ENCODE measurements at places on chromosomes 12 and 14.

DNA sequence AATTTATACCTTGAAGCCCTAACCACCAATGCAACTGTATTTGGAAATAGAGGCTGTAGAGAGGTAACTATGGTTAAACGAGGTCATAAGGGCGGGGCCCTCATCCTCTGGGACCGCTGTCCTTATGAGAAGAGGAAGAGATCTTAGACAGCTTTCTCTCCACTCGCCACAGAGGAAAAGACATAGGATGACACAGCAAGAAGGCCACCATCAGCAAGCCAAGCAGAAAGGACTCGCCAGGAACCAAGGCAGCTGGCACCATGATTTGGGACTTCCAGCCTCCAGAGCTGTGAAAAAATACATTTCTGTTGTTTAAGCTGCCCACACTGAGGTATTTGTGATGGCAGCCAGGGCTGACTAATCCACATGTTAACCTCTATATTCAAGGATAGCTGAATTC, 30.4 kb upstream of the BCAT1 start:
- DNase-seq, result no peak

DNA sequence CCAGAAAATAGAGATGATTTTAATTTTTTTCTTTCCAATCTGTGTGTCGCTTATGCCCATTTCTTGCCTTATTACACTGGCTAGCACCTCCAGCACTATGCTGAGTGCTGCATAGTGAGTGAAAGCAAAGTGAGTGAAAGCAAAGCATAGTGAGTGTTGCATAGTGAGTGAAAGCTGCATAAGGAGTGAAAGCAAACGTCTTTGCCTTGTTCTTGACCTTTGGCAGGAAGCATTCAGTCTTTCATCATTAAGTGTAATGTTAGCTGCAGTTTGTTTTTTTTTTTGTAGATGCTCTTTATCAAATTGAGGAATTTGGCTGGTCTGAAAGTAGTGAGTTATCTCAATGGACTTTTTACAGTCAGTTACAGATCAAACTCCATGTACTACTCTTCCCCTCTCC, 6.9 kb upstream of the CORO1C start:
- DNase-seq, result no peak

DNA sequence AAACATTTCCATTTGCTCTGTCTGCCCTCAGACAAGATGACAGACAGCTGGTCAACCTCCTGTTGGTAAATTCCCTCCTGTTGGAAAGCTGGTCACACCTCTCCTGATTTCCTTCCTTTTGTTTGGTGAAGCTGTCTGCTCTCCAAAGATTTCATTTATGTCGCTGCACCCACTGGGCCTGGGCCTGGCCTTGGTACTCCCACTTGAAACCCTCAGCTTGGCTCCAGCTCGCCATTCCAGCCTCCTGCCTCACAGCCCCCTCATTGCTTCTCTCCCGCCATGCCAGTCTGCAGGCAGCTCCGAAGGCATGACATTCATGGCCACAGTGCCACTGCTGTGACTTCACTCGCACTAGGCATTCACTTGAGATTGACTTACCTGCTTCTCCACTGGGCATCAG, 451.8 kb downstream of the VRK1 start:
- DNase-seq, result no peak

- no peak for DNase-seq
Observed at GRCh38 chr12:91094032-91094662, 17.1 kb downstream of the LUM start.

DNA sequence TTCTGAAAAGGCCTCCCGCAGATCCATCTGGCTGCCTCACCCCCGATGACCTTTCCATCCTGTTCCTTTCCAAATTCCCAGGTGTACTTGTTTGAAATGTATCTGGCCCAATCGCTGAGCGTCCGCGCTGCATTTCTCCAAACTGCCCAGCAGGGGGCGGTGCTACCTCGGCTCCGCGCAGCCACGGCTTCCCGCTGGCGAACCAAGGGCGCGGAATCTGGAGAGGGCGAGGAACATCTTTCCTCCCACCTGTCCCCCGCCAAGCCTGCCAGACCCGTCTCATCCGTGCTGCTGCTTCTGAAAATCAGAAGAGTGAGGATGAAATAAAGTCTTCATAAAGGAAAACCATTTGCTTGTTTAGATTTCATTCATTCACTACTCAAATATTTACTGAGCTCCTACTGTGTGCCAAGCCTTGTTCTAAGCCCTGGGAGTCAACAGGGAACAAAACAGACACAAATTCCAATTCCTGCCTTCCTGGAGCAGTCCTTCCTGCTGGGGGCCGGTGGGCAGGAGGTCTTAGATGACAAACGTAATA, 16.8 kb upstream of the MYL2 start:
- no peak for DNase-seq

- no peak for DNase-seq
Observed at GRCh38 chr14:78335531-78335930, 165.4 kb downstream of the NRXN3 start.

DNA sequence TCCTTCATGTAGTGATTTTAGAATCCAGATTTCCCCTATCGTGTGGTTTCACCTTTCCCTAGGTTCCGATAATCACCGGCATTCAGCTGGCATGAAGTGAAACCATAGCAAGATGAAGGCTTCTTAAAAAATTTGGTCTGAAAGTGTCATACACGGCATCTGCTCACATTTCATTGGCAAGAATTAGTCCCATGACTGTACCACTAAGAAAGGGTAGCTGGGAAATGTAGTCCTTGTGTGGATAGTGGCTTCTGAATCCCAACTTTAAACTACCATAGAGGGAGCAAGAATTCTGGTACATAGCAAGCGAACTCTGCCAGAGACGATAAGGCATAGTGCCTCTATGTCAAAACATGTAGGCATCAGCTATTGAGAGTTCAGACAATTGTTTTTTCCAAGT, 360.1 kb upstream of the TBX3 start:
- no peak for DNase-seq

- DNase-seq, result no peak
Observed at GRCh38 chr14:71932229-71932981, at the start of gene RGS6. Gene RGS6, plus strand, starts transcription at chr14:71932429.

DNA sequence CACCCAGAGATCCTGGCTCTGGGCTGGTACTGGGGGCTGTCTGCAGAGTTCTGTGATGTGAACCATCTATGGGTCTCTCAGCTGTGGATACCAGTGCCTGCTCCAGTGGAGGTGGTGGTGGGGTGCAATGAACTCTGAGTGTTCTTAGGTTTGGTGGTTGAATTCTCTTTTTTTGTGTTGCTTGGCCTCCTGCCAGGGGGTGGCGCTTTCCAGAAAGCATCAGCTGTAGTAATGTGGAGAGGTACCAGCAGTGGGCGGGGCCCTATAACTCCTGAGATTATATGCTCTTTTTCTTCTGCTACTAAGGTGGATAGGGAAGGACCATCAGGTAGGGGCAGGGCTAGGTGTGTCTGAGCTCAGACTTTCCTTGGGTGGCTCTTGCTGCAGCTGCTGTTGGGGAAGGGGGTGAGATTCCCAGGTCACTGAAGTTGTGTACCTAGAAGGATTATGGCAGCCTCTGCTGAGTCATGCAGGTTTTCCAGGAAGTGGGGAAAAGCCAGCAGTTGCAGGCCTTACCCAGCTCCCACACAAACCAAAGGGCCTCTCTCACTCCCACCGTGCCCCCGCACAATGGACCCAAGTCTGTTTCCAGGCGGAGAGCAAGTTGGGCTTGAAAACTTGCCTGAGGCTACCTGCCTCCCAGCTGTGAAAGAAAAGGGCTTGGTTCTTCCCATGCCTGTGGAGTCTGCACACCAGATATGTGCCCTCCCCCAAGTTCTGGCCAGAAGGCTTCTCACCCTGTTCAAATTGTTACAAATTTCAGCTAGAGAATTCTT, 18.6 kb downstream of the CCER1 start:
- DNase-seq, result no peak

DNA sequence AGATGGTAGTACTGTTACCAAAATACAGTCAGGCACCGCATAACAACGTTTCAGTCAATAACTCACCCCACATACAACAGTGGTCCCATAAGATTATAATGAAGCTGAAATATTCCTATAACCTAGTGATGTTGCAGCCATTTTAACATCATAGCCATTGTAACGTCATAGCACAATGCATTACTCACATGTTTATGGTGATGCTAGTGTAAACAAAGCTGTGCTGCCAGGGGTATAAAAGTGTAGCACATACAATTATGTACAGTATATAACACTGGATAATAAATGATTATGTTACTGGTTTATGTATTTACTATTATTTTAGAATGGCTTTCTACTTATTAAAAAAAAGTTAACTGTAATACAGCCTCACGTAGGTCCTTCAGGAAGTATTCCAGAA, 37.0 kb downstream of the GPR137C start:
- DNase-seq, result no peak

DNA sequence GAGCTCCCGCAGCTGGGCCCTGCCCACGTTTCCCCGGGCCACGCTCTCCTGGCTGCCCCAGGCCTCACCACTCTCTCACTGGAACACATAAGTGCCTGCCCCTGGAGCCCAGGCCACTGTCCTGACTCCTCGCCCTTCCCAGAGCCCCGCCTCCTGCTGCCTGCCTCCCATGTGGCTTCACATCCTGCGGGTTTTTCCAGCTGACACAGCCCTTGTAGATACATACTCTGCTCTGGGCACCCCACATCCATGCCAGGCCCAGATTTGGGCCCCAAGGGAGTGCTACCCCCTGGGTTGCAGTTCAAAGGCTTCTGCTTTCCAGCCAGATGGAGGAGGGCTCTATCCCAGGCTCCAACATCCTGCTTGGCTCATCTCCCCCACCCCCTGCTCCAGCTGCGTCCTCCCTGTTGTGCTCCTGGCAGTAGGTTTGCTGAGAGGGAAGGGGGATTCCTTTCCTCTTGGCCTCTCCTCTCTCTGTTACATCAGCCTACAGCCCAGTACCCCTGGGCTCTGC, 60.1 kb downstream of the TSPAN9 start:
- DNase-seq, result no peak

DNA sequence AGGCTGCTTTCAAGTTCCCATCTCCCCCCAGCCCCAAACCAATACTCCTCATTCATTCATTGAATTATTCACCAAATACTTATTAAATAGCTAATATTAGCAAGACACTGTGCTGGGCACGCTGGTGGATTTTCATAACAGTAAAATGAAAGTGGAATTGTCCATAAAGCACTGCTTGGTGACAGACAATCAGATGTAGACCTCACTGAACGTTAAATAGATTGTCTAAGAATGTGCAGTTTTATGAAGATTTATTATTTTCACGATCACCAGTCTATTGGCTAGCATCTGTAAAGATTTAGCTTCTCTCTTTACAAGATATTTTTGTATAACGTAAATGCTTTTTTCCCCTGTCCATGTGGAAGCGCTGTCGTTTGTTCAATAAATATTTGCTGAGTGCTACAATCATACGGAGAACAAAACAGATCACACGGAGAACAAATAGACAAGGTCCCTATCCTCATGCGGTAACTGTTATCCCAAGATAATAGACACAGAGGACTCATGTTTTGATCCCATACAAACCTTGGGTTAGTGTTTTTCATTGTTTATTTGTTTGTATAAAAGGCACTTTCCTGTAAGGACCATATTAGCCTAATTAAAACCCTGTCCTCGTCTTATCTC, 397.6 kb downstream of the BCAT1 start:
- no peak for DNase-seq

DNA sequence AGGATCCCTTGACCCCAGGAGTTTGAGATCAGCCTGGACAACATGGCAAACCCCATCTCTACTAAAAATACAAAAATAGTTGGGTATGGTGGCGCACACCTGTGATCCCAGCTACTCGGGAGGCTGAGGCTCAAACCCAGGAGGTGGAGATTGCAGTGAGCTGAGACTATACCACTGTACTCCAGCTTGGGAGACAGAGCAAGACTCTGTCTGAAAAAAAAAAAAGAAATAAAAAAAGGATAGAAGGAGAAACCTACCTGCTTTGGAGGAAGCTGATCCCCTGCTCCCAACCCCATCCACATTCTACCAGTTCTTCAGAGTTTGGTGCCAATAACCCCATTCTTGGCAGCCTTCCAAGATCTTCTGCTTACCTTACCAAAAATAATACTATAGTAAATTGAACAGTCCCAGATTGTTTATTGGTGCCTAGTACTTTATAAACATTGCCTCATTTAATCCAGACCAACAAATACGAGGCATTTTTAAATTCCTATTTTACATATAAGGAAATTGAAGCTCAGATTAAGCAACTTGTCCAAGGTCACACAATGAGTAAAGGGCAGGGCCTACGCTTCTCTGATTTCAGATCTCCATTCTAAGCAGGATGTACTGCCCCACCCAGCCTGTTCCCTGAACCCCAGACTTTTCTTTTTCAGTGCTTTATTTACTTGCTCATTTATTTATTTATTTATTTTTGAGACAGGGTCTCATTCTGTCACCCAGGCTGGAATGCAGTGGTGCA, 33.2 kb upstream of the FAM222A start:
- DNase-seq, result no peak

DNA sequence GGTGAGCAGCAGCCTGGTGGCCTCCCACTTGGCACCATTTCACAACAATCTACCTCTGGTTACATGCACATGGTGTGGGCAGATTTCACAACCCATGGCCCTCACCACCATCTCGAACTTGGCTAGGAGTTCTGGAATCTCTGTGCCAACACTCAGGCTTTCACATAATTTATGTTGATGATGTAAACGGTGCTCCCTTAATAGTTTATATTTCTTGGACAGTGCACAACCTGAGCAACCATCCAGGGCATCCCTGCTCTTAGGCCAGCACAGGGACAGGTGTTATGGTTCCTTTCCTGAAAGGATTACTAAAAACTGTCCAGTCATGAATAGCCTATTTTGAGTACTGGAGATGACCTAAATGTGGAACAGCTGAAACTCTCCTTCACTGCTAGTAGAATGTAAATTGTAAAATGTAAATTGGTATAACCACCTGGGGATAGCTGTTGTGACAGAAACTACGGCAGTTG, 28.6 kb downstream of the ABCB9 start:
- DNase-seq, result no peak

DNA sequence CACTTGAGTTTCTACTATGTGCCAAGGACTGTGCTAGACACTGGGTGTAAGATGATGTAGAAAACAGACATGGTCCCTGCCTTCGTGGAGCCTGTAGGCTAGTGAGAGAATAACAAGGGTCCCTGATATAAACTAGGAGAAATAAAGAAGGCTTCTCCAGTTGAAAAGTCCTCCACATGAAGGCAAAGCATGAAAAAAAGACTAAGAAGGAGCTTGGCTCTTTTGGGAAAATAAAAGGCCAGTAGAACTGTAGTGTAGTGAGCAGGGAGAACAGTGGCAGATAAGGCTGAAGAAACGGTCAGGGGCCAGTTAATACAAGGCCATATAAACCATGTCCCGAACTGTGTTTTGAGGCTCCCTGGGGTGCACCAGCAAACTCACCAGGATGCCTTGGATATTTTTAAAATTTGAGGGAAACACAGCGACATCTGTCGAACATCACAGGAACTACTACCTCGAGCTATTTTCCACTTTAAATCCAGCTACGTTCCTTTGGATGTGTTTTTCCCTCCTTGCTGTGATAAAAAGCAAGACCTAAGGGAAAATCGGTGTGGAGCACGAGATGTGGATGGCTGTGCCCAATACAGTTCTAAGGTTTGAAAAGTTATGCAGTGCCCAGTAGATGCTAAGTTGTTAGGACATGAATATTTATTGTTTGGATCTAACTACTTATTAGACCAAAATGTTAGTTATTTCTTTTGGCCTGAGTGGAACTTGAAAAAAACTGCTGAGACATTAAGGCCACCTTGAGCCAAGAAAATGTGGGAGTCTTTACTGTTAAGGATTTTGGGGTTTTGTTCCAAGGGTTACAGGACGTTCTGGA, 8.5 kb upstream of the CFL2 start:
- peak; percentile 65 for DNase-seq

- no peak for DNase-seq
Observed at GRCh38 chr12:11545484-11546330, 103.8 kb upstream of the ETV6 start.
